Dermis blood vessel endothelial cell (primary cell): ENCODE measurements at places on chromosomes 1 and 21.

- DNase-seq: peak; percentile 15
Measured at GRCh38 chr1:109466452-109467300, at the start of gene SYPL2. SYPL2 (plus strand) TSS chr1:109466546; CDS start chr1:109466844, 298 bp downstream.

DNA sequence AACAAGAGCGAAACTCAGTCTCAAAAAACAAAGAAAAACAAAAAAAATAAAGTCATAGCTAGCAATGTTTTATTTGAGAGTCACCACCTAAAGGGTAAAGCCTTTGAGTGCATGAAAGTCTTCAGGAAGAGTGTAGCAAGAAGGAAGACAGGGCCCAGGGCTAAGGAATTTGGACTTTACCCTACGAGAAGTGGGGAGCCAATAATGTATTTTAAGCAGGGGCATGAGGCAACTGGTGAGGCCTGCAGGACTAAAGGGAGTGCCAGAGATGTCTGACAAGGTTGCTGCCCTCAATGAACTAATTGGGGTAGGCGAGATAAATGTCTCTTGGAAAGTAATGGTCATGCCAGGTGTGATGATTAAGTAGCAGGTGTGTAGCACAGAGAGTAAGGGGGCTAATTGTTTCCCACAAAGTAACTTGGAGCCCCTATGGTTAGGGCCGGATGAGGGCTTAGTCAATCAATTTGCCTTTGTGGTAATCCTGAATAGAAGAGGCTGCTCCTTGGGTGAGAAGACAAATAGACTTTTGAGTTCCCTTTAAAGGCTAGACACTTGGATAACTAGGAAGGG is 31.6 kb upstream of the CACNA1E start:
- no peak for DNase-seq

- peak; percentile 83 for DNase-seq
Measured at GRCh38 chr1:211735208-211736170, 60.1 kb upstream of the NEK2 start.

DNA sequence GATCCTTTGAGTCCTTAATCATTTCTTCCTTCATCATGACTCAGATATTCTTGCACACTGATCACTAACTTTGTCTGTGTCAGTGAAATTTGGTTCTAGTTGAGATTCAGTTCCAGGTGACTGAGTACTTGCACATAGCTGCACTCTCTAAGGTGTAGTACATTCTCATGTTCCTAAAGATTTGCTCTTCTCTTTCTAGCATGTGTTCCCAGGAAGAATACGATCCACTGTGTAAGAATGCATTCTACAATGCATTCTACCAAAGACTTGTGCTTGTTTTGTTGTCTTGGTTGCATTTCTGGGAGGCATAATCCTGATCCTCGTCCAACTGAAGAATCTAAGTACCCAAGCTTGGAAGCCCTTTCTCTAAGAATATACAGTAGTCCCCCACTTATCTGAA is 104.3 kb upstream of the CDC42BPA start:
- no peak for DNase-seq

- DNase-seq: no peak
Measured at GRCh38 chr1:84642774-84643173, 47.5 kb downstream of the SSX2IP start.

DNA sequence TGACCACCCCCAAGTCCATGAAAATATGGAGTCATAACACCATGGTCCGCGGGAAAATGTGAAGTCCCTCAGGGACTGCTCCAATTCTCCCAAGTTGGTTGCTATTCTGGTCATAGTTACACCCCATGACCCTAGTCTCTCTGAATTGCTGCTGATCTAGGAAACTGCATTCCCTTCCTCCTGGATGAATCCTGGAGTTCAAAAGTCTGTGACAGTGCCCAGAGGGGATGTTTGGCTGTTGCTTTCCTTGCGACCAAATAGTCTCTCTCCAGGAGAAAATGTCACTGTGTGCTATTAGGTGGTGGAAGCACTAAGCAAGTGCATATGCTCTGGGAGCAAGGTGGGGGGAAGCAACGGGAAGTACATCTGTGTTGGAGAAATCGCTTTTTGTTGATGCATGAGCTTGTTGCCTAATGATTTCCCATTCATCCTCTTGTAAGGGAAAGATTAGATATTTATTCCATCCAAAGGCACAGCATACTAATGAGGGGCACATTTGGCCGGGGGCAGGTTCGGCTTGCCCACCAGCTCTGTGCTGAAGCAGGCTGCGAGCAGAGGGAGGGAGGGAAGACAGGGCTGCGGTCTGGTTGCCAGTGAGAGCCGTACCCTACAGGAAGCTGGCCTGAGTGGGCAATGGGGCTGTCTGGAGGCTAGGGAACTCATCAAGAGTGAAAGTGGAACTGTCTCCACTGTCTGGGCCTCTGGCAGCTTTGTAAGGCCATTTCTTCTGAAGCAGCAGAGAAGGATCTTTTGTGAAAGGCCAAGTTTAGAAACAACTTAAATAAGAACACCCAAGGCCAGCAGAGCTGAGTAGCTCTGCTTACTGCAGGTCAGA is 27.2 kb downstream of the SYT6 start:
- no peak for DNase-seq

GRCh38 chr1:151494741-151495281 is 16.4 kb upstream of the CGN start:
- DNase-seq: peak; percentile 80

- no peak for DNase-seq
Measured at GRCh38 chr1:30545365-30545764, 178.0 kb downstream of the MATN1 start.

- no peak for DNase-seq
Measured at GRCh38 chr1:184811439-184812111, 56.9 kb upstream of the EDEM3 start.
